ENCODE measurements at places on chromosomes 5 and 9.

- DNase-seq, result no peak
These were observed 46.2 kb downstream of the LIX1 start for GRCh38 chr5:97096191-97096590.

DNA sequence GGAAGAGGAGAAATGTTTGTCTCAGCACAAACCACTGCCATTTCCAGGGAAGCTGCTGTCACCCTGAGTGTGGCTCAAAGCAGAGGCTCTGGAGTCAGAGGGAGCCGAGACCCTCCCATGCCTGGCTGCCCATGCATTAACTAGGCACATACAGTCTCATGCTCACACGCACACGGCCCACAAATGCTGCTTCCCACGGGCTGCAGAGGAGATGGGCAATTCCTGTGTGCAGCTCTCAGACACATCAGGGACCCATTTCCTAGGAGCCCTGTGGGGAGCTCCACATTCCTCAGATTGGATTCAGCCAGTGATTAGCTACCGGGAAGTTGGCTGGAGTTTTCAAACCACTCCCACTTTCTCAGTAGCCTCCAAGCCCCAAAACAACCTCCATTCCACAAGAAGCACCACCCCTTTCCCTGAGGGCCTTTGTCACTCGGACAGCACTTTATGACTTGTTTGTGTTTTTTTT is 9.1 kb upstream of the PTGES start:
- peak; percentile 63 for DNase-seq

- no peak for DNase-seq
These were observed 17.1 kb upstream of the GOLM1 start for GRCh38 chr9:86116425-86116824.

- DNase-seq, result no peak
These were observed 130.7 kb downstream of the TRIM32 start for GRCh38 chr9:116817762-116818161.

GRCh38 chr5:159184236-159184635 is 25.1 kb downstream of the RNF145 start:
- no peak for DNase-seq

GRCh38 chr5:110115503-110115902 is 425.8 kb downstream of the MAN2A1 start:
- DNase-seq, result no peak

DNA sequence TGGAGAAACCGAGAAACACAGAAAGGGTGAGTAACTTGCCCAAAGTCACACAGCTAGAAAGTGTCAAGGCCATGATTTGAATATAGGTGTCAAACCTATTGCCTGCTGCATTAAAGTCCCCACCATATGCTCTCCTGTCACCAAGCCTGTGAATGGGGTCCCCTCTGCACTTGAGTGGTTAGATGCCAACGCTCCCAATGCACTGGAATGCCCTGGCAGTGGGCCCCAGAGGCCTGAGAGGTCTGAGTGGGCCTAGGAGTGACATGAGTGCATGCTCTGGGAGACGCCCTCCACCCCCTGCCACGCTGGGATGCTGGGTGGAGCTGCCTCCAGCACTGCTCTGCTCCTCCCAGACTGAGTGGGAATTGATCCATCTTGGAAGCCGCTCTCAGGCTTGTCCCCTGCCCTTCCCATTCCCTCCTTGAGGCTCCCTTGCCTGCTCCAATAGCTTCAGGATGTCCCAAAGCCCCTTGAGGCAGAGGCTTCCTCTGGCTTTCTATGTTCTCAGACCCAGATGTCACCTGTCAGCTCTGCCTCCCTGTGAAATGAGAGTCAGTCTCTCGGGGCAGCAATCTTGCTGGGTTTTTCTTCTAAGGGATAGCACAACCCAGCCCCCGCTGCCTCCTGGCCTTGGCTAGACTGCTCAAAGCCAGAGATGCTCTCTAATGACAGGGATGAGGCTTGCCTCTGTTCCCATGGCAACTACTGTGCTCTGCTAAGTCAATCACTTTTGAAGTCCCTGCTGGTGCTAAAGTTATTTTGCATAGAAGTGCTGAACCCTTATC is 6.6 kb upstream of the ARSI start:
- DNase-seq, result no peak

DNA sequence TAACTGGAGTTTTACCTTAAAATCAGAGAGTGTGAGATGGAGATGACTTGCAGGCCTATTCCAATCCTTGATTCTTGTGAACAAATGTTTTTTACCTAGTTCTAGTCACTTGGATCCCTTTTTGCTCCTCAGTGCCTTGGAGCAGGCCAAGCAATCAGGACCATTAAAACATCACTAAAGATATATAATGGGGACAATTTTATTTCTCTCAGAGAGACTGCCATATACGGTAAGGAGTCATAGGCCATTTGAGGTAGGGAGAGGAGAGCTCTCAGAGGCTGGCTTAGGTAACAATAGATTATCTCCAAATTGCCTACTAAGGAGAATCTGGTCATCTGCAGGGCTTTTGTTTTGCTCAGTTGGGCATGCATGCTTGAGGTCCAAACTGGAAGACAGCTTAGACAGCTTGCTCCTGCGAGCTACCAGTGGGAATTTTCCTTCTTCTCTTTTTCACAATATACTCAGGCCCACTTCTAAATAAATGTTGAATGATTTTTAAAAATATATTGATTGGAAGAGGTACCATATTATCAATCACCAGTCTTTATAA is 44.0 kb downstream of the FREM1 start:
- DNase-seq, result no peak

GRCh38 chr5:88924330-88924657 is 41.3 kb upstream of the MEF2C start:
- no peak for DNase-seq

GRCh38 chr9:123687246-123687751 is 242.6 kb downstream of the DENND1A start:
- no peak for DNase-seq

GRCh38 chr5:120576588-120576987 is 112.5 kb downstream of the PRR16 start:
- no peak for DNase-seq

DNA sequence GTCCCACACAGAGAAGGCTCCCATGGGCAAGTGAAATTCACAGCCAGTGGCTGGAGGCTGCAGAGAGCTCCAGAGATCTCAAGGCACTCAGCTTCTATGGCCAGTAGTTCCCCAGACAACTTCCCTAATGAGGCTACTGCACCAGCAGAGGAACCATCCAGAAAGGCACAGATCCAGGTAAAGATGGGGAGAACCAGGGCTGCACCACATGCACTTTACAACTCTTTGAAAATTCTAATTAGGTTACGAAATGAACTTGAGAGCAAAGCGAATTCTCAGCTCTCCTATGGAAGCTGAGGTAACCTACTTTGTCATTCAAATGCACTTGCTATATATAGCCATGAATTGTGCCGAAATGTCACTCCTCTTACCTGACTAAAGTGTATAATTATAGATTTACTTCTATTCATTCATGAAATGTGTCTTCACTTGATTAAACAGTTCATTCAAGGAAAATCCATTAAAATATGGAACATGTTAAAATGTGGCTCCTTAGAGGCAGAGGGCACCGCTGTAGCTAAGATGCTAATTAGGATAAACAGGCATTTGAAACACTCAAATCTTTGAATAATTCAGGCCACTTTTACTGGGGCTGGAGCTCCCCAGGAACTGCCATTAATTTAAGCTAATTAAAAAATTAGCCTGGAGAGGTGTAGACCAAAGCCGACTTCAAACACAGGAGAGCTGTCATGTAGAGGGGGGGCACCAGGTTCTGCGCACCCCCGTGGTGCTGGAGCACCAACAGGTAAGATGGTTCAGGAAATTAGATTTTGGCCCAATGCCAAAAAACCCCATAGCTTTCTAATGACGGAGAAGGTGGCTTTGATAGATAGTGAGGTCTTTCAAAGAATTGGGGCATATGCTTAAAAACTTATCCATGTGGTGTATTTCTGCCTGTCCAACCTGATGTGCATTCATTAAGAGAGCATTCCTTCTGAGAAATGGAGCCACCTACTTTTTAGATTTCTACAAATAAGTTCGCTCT is 204.1 kb downstream of the GABBR2 start:
- no peak for DNase-seq

- DNase-seq, result peak; percentile 89
These were observed 655.2 kb upstream of the RIOK2 start for GRCh38 chr5:97838214-97838613.

GRCh38 chr5:132368186-132368585 is 1.3 kb upstream of the SLC22A5 start:
- no peak for DNase-seq

DNA sequence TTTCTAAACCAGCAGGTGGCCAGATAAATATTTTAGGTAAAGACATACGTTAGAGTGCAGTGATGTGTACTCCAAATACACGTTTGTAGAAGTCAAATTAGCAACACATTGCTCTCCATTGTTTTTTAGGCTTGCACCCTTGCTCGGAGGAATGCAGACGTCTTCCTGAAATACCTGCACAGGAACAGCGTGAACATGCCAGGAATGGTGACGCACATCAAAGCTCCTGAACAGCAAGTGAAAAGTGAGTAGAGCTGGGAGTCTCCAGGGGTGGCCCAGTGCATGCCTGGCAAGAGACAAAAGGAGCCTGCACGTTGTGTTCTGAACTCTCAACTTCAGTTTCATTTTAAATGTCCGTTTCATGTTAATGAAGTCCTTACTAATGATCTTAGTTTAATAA is 207.5 kb upstream of the OTULINL start:
- DNase-seq, result no peak

DNA sequence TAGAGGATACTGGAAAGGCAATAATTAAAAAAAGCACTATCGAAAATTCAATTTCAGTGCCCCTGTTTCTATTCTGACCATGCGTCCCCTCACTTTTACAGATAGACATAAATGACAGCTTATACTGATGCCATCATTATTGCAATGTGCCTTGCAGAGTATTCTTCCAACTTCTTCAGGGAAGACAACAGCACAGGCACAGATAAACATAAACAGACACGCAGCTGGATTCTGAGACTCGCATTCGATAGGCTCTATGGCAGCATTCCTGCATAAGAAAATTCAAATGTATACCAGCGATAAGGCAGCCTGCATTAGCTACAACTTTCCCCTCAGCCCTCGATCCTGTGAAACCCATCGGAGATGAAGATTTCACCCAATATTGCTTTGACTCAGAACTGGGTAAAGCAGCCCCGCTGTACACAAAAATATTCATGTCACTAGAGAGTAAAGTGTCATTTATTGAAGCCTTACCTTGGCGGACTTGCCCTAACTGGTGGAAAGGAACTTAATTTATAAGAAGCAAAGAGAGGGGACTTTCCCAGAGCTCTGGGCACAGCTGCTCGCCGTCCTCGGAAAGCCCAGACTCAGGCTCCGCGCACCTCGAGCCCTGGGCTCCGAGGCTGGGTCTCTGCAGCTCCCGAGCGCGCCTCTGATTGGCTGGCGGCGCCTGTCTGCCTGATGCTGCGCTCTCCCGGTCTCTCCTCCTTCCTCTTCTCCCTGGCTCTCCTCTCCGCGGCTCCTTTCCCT is at the start of gene CDH18:
CDH18 (minus strand) TSS at position 589 of the 750 bp plus-strand sequence. CDS start 149,214 bp downstream, outside the sequence.
- peak; percentile 28 for DNase-seq

- DNase-seq, result no peak
These were observed 8.2 kb downstream of the RAPGEF1 start for GRCh38 chr9:131731644-131732043.

DNA sequence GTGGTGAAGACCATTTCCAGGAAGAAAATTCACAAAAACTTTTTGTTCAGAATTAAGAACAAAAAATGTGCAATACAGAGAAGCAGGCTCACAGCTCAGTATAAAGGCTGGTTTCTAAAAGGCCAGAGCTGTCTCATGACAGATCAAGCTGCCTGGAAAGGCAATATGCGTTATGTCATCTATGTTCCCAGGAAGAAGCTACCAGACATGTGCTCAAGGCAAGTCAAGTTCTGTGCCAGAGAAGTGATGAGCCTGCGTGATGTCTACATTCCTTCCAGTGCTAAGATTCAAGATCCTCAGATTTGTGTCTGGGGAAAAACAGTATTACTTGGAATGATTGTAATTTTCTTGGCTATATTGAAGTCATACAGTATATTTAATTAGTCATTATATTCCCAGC is 104.3 kb downstream of the PDE4D start:
- no peak for DNase-seq

GRCh38 chr9:14097666-14098415 is 216.1 kb downstream of the NFIB start:
- no peak for DNase-seq

DNA sequence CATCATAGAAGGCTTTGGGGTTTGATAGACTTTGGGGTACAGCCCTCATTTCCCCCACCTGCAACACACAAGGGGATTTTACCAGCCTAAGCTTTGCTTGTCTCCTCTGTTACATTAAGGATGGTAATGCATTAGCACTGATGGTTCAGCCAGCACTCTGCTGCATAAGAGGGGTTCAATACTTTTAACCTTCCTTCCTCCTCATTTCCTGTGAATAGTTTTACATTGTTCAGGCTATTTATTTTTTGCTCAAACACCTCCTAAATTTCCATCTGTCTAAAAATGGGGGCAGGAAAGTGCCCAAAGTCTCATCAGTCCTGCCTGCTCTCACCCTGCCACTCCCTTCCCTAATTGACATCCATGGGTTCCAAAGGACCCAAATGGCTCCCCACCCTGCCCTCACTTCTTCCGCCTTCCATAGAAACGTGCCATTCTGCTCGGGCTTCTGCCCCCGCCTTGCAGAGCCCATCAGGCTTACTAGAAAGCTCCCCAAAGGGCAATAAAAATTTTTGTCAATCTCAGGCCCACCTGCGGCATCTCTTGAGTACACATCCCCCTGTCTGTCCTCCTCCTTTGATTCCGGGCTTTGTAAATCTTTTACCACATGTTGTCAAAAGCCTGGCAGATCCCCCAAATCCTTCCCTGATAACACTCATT is 239.5 kb upstream of the SLC24A2 start:
- DNase-seq, result no peak

GRCh38 chr9:96719921-96720320 is 58.0 kb downstream of the ZNF510 start:
- no peak for DNase-seq

DNA sequence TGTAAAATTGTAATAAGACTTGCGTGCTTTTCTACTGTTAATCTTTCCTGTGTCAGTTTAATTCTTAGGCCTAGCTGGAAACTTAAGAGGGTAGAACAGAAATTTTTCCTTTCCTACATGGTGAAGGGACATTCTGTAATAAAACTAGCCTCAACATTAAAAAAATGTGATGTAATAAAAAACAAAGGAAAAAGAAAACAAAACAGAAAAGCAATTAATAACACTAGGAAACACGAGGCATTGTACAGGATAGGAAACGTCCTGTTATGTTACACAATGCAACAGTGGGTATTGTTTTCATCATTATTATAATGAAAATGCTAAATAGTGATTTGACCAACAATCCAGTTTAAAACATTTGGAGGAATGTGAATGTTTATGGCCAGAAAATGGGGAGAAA is 47.8 kb downstream of the FXN start:
- no peak for DNase-seq
